ENCODE measurements at places on chromosomes 4 and X.

GRCh38 chr4:151443247-151443646 lies 34.3 kb downstream of the FHIP1A start:
- DNase-seq: no peak

DNA sequence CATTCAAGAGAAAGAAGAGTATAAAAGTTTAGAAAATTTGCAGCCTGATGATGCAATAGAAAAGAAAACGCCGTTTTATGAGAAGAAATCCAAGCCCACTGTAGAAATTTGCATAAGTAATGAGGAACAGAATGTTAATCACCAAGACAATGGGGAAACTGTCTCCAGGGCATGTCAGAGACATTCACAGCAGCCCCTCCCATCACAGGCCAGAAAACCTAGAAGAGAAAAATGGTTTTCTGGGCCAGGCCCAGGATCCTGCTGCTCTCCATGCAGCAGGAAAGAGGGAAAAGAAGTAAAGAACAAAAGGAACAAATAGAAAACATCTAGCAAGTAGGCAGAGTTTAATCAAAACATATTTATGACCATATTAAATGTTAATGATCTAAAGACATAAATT lies 119.0 kb downstream of the ANKRD50 start:
- no peak for DNase-seq

- DNase-seq: no peak
Observed at GRCh38 chrX:19866626-19867410, 20.6 kb downstream of the SH3KBP1 start.

- no peak for DNase-seq
Observed at GRCh38 chr4:154731756-154732155, 12.0 kb upstream of the LRAT start.

GRCh38 chr4:152951348-152951747 lies 15.2 kb downstream of the FHDC1 start:
- DNase-seq: no peak
